ENCODE measurements at places on chromosomes 7 and 10.

DNA sequence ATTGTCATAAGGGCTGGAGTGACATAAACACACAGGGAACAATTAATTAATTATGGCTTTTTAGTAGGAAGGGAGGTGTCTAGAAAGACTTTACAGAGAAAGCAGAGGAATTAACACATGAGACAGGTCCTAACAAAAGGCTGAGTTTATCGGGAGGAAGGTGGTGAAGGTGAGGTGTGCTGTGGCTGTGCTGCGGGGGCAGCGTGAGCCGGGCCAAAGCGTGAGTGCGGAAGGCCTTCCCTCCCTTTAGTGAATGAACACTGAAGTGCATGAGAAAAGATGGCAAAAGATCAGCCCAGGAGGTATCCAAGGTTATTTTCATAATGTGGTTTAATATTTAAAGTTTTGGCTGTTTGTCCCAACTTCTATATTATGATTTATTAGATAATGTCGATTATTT, 243.4 kb upstream of the PLXNA4 start:
- DNase-seq: no peak

GRCh38 chr10:71771204-71771603, 2.1 kb downstream of the VSIR start:
- DNase-seq: no peak

DNA sequence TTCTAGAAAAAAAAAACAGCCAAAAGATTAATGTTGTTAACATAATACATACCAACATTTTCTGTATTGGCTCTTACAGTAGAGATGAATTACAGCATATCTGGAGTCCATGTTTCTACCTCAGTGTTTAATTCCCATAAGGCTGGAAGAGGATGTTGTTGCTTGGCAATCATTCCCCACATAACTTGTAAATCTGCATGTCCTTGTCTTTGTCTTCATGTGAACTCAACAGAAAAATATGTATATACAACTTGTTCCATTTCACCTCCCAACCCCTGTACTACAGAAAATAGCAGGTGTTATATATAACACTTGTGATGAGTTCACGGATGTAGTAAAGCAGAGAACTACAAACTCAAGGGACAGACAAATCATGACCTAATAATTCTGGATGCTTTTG, 160.9 kb upstream of the SEMA3C start:
- DNase-seq: no peak

GRCh38 chr7:15555381-15555859, 6.4 kb downstream of the AGMO start:
- no peak for DNase-seq

- no peak for DNase-seq
Measured at GRCh38 chr7:86485827-86486226, 157.9 kb upstream of the GRM3 start.

DNA sequence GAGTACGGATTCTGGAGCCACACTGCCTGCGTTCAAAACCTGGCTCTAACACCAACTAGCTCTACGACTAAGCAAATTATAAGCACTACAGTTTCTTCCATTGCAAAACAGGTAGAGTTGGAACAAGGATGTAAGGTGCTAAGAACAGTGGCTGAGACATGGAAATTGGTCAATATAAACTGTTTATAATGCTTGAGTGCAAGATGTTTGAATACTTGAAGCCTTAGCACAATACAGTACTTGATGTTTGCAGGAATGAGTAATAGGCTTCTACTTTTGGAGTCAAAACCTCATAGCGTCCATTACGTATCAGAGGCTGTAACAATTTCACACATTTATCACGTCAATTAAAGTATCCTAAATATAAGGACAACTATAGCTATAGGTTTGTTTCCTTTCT, 6.9 kb downstream of the NT5C2 start:
- no peak for DNase-seq

GRCh38 chr7:1239803-1240516, 7.3 kb downstream of the UNCX start:
- no peak for DNase-seq

DNA sequence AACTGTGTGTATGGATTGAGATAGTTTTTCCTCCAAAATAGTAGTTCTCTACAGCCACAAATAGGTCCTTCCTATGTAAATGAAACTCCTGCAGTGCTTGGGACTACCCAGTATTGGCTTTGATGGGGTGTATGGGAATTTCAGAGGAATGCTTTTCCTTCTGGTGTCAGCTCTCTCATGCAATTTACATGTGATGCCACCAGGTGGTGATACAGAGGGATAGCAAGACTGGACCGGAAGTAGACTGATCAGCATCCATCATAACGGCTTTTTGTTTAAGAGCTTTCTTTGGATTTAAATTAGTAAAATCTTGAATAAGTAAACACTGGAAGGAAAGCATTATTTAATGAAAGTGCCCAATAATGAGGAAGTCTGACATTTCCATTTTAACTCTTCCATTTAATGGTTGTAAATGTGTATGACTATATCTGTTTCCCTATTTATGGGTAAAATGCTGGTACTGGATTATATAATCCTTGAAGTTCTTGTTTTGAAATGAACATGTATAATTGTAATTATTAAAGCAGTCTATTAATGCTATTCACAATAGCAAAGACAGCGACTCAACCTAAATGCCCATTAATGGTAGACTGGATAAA, 22.7 kb downstream of the DYNC1I1 start:
- DNase-seq: no peak

- DNase-seq: no peak
Measured at GRCh38 chr10:86370006-86370585, 3.5 kb upstream of the GRID1 start.

DNA sequence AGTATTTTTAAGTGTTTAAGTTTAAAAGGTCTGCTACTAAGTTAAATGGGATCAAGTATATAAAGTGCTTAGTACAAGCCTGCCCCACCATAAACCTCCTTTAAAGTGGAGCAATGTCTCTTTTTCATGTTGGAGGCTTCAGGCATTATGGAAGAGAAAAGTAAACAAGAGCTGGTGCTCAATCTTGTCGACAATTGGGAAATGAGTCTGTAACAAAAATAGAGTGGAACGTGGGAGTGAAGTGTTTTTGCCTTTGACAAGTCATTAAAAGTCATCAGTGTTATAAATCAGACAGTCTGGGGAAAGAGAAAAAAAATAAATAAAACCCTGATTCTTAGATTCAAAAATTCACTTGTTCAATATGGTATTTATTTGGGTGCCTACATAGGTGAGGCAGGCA, 44.7 kb downstream of the DNAJC12 start:
- no peak for DNase-seq
